ENCODE measurements at places on chromosomes 2 and 18.
A peak's percentile ranks its signal among the peaks of the same experiment; 100 is the strongest.

- no peak for DNase-seq
These were observed 5.2 kb upstream of the SPRED2 start for GRCh38 chr2:65437392-65438135.

- DNase-seq = no peak
These were observed 259.2 kb upstream of the SLC14A2 start for GRCh38 chr18:45355944-45356520.

DNA sequence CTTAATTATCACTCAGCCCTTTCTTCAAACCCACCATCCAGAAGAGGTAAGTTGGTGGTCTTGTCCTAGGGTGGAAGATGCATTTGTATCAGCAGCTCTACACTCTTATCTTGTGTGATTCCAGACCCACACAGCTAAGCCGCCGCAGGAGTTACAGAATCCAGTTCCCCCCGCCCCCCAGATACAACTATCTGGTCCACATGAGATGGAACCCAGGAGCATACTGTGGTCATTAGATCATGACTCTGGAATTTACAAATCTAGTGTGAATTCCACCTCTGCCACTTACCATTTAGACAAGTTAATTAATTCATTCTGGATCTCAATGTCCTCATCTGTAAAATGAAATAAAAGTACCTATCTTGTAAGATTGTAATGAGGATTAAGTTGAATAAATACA is 486.4 kb downstream of the BCL11A start:
- DNase-seq = no peak

DNA sequence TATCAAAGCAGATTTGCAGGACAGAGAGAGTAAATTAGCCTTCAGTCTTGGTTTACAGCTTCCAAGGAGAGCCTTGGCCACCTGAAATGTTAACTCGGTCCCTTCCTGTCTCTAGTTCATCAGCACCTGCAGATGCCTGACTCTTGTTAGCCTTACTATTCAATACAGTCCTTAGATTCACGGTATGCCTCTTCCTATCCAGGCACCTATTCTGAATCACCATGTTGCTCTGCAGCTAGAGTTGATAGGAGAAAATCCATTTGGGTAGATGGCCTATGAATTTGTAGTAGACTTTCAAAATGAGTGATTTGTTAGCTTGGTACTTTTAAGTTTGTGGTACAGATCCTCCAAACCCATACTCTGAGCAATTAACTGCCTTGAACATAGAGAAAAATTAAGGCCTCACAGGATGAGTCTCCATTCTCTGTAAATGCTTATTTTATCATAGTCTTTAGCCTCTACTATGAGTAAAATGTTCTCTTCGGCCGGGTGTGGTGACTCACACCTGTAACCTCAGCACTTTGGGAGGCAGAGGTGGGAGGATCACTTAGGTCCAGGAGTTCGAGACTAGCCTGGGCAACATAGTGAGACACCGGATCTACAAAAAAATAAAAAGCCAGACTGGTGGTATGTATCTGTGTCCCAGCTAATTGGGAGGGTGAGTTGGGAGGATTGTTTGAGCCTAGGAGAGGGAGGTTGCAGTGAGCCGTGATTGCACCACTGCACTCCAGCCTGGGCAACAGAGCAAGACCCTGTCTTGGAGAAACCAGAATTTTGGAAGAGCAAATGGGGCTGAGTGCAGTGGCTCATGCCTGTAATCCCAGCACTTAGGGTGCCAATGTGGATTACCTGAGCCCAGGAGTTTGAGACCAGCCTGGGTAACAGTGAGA is 32.9 kb downstream of the PTCD3 start:
- DNase-seq = no peak

DNA sequence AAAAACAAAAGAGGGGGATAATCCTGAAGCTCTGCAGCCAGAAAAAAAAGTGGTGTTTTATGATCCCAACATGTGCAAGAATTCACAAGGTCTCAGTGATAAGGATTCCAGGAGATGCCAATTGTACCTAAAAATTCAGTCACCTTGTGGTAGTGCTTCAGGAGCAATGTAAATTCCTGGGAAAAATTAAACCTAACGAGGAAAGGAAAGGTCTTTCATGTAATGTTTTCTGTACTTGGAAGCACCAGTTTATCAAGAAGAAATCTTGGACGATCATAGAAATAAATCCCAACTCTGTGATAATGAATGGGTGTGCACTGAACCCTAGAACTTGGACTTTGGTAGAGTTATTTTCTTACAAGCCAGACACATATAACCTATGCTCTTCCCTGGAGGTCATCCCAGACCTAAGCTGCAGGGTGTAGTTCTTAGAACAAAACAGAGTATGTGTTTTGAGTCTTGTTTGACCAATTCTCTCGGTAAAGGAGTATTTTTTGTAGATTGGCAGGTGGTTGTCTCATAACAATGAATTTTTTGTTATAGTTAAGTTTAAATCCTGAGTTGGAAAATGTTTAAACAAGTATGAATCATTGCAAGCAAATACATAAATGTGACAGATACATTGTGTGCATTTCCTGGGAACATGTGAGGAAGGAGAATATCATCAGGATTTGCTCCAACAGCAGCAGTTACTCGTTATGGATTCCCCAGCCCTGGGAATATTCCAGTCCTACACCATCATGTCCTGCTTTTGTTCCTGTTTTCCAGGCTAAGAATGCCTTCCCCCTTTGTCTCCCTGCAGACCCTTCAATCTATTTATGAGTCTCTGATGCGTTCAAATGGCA is 224.6 kb downstream of the NAPG start:
- no peak for DNase-seq

GRCh38 chr18:5997361-5997760 is 102.0 kb upstream of the TMEM200C start:
- no peak for DNase-seq

DNA sequence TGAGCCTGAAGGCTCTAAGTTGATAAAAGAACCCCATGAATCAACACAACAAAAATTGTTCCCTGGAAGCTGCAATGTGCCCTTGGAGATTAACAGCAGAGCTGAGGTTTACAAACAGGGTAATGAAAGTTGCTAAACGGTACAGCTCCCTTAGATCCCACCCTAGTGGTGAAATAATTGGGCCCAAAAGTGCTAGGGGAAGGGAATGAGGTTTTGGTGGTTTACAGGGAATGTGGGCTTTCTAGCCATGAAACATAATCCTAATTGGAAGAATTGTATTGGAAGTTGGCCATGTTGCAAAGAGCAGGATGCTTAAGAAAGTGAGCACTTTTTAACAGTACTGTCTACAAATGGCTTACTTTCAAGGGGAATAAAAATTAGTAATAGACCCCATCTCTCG is 180.2 kb upstream of the SMIM21 start:
- DNase-seq = no peak

DNA sequence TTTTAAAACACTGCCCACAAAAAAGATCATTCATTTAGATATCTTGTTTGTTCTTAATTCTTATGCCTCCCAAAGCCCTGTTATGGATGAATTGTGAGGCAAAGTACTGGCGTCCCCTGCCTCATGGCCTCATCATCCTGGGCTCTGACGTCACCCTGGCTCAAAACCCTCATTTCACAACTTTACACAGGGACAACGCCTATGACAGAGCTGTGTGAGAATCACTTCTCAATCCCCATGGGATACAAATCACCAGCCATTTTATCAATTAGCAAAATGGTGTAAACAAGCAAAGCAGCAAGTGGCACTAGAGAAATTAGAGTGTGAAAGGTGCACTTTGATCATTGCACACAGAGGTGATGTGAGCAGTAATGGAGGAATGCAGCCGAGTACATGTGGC is 16.6 kb downstream of the FHOD3 start:
- DNase-seq = no peak

DNA sequence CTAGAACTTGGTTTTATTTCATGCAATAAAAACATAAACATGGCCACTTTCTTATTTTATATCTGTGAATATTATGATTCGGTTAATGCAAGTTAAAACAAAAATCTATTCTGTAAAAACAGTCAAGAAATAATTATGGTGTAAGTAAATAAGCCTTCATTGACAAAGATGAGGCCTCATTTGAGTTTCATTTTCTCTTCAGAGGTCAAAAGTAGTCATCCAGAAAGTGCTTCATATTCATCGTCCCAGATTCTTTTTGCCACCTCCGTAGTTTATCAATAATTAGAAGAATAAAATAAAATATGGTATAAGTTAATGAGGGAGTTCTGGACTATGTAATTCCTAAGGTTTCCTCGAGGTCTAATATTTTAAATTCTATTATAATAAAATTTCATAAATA is 19.4 kb upstream of the HNRNPA3 start:
- DNase-seq = no peak

GRCh38 chr2:192513575-192513974 is 318.8 kb upstream of the TMEFF2 start:
- DNase-seq = no peak

GRCh38 chr2:56217106-56217505 is 33.3 kb downstream of the CCDC85A start:
- DNase-seq = no peak

DNA sequence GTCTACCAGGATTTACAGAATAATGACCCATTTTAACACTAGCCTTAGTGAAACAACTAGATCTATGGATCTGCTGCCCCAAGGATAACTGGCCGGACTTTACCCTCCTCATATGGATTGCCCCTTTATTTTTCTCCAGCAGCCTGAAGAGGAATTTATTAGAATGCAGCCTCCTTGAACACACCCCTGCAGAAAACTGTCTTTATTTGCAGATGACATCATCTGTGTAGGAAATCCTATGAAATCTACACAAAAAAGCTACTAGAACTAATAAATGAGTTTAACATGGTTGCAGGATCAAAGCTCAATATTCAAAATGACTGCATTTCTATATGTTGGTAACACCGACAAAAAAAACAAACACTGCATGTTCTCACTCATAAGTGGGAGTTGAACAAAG is 29.6 kb downstream of the LBH start:
- no peak for DNase-seq

DNA sequence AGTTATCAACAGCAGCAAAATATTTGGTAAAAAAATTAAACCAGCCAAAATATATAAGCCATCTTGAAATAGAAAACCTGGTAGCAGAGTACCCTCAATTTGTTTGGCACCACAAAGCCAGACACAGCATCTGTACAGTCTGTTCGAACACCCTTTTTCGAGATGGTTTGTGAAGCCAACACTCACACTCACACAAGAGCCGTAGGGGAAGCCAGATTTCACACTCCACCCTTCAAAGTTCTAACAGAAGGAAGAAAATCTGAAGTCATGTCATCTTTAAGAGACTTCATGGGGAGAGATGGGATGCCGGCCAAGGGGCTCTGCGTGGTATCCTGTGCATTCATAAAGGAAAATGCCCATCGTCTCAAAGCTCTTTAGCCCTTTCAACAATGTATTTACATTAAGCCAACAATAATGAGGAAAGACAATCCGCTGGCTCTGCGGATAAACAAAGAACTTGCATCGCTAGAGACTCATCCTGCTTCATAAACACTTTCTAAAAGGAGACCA is 451.5 kb upstream of the CHST9 start:
- no peak for DNase-seq

GRCh38 chr2:110204408-110205385 is at the start of gene NPHP1:
Gene NPHP1 (minus strand): TSS chr2:110205013. CDS start chr2:110204968, 45 bp downstream.
- DNase-seq = peak; percentile 63

- no peak for DNase-seq
These were observed 119.5 kb upstream of the SMIM21 start for GRCh38 chr18:75546964-75547363.

- DNase-seq = no peak
These were observed 398.4 kb upstream of the CHST9 start for GRCh38 chr18:27583466-27583865.

DNA sequence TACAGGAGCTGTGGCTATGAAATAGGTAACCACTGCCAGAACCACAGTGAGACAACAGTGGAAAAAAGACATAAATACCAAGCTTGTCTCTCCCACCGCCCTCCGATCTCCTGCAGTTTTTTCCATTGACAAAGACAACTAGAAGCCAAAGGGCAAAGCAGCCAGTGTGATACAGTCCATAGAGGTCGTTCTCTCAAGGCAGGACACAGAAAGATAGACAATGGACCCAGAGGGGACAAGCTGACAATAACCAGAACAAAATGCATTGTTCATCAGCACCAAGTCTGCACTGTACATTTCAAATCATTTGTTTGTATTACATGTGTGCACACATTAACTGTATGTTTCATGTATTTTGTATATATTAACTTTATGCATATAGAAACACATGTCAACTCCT is 233.0 kb upstream of the NOL4 start:
- no peak for DNase-seq

- DNase-seq = no peak
These were observed 28.5 kb downstream of the EIF5B start for GRCh38 chr2:99365661-99366060.

DNA sequence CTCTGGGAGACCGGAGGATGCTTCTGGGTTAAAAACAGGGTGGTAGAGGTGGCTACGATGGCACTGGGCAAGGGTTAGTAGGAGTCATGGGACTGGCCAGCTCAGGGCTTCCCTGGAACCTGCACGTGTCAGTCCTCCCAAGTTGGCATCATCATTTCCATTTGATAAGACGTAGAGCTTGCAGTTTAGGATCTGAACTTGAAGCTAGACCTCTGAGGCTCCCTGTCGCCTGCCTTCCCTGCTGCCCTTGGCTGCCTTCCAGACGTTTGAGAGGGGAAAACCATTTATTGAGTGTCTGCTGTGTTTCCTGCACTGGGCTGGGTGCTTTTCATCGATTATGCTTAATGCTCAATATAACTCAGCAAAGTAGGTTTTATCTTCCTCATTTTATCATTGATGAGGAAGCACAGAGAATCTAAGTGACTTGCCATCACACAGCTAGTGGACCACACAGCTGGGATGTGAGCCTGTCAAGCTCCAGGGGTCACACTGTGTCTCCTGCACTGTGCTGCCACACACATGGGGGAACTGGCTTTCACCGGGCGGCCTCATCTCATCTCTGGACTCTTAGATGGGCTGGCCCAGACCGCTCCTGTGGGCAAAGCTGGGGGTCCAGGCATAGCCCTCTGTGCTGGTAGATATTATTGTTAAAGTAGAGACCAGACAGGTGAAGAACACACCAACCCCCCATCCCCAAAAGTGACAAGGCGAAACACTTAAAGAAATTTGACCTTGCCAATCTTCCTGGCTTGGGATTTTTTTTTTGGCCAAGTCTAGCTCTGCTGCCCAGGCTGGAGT is 7.8 kb downstream of the NT5DC4 start:
- DNase-seq = no peak

DNA sequence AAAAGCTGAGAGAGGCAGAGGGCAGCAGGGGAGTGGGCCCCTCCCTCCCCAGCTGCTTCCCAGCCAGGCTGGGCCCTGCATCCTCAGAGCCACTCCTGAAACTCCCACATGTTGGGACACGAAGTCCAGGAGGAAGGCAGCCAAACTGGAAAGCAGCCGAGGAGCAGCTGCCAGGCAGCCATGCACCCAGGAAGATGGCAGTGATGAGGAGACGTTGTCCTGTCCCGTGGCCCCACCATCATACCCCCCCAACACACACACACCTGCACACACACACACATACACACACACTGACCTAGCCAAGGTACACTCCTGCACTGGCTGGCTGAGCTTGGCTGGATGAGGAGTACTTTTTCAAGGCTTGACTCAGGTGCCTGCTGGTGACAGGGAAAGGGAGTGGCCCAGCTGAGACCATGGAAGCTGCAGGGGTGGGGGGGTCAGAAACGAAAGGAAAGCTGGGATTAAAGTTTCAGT is 106.0 kb downstream of the CYP26B1 start:
- no peak for DNase-seq
